ENCODE measurements at places on chromosomes 7 and 10.

GRCh38 chr10:35523670-35524225 is 81.4 kb upstream of the GJD4 start:
- DNase-seq, result no peak

GRCh38 chr10:31659665-31660064 is 269.0 kb downstream of the ARHGAP12 start:
- no peak for DNase-seq

GRCh38 chr7:46485481-46486065 is 564.5 kb upstream of the IGFBP3 start:
- DNase-seq, result no peak

GRCh38 chr7:158325530-158326381 is 261.9 kb downstream of the PTPRN2 start:
- no peak for DNase-seq

GRCh38 chr7:39153647-39154046 is 175.9 kb downstream of the POU6F2 start:
- DNase-seq, result no peak

GRCh38 chr7:3897430-3898372 is 596.6 kb downstream of the SDK1 start:
- peak; percentile 68 for DNase-seq

GRCh38 chr7:93156884-93157283 is 8.7 kb upstream of the SAMD9L start:
- DNase-seq, result no peak

- no peak for DNase-seq
Observed at GRCh38 chr7:113730309-113730955, 188.4 kb downstream of the PPP1R3A start.

GRCh38 chr7:122546496-122546895 is 152.4 kb downstream of the RNF133 start:
- no peak for DNase-seq

- no peak for DNase-seq
Observed at GRCh38 chr10:110392868-110393740, 88.4 kb upstream of the SMNDC1 start.

DNA sequence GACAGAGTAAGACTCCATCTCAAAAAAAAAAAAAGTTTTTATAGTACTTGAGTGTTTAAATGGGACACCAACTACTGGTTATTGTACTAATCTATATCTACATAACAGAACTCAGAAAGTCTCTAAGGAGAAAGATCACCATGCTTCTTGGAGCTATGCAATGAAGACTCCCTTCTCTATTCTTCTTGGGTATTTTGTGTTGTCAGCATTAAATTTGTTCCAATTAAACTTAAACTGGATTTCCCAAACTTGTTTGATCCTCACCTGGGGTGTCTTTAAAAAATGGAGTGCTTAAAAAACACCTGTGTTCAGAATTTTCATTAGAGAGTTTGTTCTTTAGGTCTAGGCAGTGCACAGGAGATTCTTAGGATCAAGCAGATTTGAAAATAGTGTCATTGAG is 536.0 kb downstream of the GATA3 start:
- DNase-seq, result no peak

DNA sequence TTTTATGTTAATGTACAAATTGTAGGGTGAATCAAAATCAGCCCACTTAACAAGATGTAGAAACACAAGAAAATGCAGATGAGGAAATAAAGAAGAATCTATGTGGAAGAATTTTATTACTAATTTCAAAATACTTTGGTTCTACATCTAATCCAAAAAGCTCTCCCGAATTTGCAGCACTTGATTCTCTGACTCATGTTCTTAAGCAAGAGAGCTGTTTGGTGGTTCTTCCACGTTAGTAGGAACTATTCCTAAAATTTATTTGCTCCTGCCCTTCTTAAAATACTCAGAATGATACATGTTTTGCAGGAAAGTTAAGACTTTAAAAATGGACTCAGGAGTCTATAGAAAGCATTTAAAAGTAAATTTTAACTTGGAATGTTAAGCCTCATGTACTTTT is 91.8 kb downstream of the ZMYND11 start:
- no peak for DNase-seq

DNA sequence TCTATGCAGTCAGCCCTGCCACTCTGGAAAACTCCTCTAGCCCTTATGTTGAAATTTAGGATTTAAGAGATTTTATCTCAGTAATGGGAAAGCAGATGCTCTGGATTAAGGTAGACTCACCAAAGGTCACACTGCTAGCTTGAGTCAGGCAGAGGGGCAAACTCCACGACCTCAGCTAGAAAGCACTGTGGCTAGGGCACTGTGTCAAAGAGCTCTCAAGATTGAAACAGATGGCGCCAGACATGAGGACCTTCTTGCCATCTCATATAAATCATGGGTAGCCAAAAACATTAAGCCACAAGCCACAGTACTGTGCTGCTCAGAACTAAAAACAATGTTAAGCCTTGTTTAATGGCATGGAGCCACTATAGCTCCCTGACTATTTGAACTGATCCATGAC is 188.7 kb downstream of the DNAJC1 start:
- DNase-seq, result no peak

DNA sequence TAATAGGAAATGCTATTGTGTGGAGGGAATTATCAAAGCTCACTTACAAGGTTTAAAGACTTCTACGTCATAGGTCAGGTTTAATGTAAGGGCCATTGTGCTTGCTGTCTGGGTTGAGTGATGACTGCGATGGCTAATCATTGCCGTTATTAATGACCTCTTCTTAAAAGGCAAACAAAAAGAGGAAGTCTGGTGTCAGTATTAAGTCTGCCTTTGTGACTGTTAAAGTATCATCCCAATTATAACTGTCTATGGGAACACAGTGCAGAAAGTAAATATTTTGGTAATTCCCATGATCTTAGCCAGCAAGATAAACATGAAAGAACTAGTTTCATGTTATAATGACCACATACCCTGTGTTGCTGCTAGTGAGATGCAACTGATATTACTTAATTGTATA is 382.4 kb downstream of the BBS9 start:
- no peak for DNase-seq

DNA sequence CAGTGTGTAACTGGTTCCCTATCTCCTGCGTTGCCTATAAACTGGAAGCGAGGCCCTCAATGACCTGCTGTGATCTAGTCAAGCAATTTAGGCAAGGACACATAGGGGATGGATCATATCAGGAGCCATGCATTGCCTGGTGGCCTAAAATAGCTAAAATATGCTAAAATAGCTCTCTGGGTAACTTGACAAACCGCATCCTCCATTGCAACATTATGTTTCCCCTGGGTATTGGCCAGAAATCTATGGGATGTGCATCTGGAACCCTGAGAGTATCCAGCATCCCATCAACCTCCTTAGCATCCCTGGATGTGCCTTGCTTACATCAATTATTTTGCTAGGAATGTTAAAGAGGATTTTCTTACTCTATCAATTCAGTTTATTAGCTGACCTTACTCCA is 91.7 kb upstream of the ADCY1 start:
- no peak for DNase-seq

DNA sequence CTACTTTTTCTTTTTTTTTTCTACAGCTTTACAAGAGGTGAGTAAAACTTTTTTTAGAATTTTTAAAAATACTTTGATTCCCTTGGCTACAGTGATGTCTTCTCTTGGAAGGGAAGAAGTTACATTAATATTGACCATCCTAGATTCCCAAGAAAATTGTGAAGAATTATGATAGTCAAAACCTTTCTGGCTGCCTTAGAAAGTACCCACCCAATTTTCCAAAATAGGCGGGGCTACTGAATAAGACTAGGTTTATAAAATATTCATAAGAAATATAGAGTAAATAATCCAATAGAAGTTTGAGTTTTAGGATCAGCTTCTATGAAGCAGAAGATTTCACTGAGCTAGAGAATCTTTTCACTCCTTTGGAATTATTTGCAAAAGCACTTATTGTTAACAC is 3.0 kb downstream of the COL1A2 start:
- DNase-seq, result no peak

- no peak for DNase-seq
Observed at GRCh38 chr7:20032741-20033140, 184.4 kb downstream of the MACC1 start.

DNA sequence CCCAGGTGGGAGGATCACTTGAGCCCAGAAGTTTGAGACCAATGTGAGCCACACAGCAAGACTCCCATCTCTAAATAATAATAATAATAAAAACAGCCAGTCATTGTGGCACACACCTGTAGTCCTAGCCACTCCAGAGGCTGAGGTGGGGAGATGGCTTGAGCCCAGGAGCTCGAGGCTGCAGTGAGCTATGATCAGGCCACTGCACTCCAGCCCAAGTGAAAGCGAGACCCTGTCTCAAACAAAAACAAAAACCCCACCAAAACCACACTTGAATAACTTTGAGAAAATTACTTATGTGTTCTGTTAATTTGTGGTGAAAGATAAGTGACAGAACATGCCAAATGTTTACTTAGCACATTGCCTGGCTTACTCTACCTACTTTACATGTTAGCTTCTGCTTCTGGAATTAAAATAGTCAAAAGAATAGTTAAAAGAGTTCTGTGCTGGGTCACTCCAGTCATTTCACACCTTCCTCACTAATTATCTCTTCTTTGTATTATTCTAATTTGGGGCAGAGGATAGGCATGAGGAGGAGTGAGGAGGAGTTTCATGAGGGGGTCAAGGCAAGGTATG is 9.8 kb downstream of the TMEM60 start:
- no peak for DNase-seq

DNA sequence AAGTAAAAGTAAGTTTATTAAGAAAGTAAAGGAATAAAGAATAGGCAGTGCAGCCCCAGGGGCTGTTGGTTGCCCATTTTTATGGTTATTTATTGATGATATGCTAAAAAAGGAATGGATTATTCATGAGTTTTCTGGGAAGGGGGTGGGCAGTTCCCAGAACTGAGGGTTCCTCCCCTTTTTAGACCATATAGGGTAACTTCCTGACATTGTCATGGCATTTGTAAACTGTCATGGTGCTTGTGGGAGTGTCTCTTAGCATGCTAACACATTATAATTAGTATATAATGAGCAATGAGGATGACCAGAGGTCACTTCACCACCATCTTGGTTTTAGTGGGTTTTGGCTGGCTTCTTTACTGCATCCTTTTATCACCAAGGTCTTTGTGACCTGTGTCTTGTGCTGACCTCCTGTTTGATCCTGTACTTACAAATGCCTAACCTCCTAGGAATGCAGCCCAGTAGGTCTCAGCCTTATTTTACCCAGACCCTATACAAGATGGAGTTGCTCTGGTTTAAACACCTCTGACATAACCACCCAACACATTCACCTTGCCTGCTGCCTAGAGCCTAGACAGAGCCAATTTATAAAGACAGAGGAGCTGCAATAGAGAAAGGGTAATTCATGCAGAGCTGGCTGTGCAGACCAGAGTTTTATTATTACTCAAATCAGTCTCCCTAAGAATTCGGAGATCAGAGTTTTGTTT is 10.9 kb upstream of the ERCC6 start:
- peak; percentile 13 for DNase-seq

DNA sequence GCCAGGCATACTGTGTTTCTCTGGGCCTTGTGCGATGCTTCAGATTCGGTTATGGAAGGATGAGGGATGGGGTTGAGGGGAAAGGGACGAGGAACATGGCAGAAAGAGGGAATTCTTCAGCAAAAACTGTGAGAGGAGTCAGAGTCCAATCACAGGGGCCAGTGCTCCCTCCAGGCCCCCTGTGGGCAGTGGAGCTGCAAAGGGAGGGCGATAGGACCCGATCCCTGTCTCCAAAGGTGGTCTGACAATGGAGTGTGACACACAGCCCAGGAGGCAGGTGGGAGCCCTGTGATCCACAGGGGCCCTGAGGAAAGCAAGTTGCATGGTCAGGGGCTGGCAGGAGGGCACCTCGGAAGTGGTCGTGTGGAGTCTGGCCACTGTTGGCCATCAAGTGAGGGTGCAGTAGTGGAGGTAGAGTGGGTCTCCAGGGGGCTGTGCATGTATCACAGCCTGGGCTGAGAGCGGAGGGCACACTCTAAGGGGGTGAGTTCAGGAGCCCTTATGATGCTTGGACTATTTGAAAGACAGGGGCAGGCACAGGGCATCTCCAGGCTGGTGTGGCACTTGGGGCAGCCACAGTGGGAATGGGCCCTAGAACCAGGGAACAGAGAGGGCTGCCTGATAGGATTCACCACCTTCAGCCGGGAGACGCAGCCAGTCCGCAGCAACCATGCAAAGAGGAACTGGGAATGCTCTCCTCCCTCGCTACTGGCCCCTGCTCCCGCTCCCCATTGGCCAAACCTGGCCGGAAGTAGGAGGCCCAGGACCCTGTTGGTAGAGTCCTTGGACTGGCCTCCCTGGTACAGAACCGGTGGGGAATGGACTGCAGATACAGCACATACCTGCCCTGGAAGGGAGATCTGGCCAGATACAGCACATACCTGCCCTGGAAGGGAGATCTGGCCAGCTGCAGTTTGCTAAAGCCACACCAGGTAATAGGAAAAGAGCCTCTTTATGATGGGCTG is 115.9 kb downstream of the ADCY1 start:
- no peak for DNase-seq

- no peak for DNase-seq
Observed at GRCh38 chr10:49508654-49509053, 30.3 kb downstream of the ERCC6 start.

DNA sequence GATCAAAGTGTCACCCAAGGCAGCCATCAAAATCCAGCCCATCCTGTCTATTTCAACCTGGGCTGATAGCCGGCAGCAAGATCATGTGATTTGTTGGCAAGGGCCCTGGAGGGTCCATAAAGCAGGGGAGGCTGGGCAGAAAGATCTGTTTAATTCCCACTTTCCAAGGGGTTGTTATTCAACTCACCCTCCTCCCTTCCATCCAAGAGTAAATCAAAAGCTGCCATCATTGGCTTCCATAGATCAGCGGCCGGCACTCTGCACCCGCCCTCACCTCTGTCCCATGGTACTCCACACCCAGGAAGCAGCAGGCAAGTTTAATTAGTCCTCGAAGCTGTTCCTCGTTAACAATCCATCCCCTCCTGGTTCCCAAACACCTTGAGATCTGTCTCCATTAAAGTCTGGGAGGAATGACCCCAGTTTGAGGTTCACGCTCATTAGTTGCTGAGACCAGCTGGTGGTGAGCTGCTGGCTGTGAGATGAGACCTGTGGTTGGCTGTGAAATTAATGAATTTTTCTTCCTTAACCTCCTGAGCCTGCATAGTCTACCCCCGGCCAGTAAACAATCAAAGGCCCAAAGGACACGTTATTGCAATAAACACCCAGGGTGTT is 120.6 kb upstream of the CHST15 start:
- DNase-seq, result no peak

GRCh38 chr7:194252-195009 is 2.1 kb downstream of the FAM20C start:
- DNase-seq, result no peak

DNA sequence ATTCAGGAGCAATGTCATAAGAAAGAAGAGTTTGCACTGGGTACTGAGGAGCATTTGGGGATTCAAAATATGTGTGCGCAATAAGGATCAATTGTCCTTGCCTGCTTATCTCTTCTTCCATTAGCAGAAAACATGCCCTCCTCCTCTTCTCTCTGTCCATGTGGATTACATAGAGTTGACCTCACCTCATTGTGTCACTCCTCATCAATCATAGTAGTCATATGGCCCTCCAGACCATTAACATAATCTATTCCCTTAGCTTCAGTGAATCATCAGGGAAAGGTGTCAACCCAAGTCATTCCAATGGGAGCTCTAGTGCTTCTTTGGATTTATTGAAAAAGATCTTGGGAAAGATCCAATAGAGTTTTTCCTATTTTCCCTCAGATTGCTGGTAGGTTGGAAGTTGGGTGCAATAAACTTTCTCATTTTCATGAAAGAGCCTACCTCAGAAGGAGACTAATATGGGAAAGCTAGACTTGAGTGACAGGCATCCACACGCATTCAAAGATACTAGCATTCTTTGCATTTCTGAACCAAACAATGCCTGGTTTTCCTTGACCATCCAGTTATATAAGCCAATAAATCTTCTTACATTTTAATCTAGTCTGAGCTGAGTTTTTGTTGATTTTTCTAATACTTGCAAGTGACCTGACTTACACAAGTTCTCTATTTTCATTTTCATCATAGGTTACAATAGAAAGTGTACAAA is 71.5 kb upstream of the FAM13C start:
- no peak for DNase-seq
